Activated T-cell treated with anti-CD3 and anti-CD28 coated beads, Interleukin-2, amount 50 U/mL, for 4 hours (primary cell): ENCODE measurements at places on chromosomes 4 and X. TPM values are rescaled to one million over a fixed set of nuclear protein-coding genes. Genes with fewer than 3 reads are reported as not detected.

DNA sequence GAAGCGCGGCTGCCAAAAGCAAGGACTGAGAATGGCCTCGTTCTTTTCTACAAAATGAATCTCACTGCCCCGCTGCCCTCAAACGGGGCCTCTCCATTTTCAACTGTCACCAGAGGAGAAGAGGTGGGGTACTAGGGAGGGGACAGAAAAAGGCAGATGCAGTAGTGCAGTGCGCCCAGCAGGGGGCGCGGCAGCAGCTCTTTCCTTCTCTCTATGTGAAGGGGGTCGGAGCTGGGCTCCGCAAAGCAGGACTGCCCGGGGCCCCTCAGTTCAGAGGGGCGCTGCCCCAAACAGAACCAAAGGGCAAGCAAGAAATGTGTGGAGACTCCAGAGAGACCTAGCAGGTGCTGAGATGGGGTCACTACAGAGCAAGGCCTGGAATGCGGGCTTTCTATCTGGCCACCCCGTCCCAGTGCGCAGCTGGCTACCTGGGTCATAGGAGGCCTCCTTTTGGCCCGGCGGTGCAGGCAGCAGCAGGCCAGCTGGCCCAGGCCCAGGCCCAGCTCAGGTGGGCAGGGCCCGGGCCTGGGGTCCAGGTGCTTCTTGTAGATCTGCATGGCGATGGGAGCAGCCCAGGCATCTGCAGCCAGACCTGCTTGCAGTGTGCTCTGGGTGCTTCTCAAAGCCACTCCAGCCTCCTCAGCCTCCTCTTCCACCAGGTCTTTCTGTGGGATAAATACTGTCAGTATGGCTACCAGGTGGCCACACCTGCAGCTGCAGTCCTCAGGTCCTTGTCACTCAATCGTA is 5.9 kb downstream of the IRAK1 start:
- DNase-seq, result peak; percentile 51

GRCh38 chrX:51896626-51897025 is 3.2 kb downstream of the MAGED1 start:
- DNase-seq, result no peak

- no peak for DNase-seq
Observed at GRCh38 chr4:29970626-29971025, 749.5 kb upstream of the PCDH7 start.

DNA sequence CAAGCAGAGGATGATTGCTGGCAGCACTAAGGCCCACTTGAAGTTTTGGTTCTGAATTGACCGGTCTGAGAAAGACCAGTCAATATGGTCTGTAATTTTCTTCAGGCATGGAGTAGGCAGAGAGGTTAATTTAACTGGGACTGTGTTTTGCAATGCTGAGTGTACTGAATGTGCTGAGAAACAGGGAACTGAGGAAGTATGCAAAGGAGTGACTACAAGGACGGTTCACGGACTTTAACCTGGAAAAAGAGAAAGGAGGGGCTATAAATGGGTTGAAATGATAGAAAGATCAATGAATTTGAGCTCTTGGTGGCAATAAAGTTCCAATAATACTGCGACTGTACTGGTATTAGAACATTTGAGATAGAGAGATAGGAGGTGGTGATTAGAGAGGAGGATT is 84.5 kb downstream of the MAGEB17 start:
- DNase-seq, result no peak

GRCh38 chr4:112775801-112776200 is 138.9 kb downstream of the LARP7 start:
- no peak for DNase-seq

DNA sequence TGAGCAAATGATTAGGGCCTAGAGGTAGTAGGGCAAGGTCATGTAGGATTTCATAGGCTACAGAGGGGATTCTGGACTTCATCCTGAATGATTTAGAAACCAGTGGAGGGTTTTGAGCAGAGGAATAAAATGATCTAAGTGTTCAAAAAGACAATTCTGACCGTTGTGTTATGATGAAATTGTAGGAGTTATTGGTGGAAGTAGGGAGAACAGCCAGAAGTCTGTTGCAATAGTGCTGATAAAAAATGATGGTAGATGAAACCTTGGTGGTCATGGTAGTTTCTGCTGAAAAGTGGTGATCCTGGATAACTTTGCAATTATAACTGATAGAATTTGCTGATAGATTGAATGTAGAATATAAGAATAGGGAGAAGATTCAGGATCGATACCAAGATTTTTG is 60.2 kb downstream of the MID1IP1 start:
- no peak for DNase-seq

DNA sequence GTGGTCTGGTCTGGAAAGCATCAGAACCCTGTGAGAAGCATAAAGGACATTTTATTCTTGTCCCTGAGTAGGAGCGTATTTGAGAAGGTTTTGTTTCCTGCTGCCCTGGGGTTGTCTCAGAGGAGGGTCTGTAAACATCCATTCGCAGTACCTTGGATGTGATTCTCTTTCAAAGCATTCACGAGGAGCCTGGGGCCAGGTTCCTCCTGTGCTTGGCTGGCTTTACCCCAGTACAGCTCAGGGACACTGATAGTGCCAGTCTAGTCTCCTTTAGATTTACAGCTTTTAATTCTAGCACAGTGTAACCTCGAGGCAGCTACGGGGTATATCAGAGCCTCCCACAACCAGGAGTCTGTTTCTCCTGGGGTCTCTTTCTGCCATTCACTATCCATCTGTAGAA is 2.7 kb downstream of the CLRN2 start:
- DNase-seq, result no peak

The PASD1 gene
- total RNA-seq, result not detected

The CXorf49 gene
- total RNA-seq, result not detected
